ENCODE measurements at places on chromosomes 7 and 10.

DNA sequence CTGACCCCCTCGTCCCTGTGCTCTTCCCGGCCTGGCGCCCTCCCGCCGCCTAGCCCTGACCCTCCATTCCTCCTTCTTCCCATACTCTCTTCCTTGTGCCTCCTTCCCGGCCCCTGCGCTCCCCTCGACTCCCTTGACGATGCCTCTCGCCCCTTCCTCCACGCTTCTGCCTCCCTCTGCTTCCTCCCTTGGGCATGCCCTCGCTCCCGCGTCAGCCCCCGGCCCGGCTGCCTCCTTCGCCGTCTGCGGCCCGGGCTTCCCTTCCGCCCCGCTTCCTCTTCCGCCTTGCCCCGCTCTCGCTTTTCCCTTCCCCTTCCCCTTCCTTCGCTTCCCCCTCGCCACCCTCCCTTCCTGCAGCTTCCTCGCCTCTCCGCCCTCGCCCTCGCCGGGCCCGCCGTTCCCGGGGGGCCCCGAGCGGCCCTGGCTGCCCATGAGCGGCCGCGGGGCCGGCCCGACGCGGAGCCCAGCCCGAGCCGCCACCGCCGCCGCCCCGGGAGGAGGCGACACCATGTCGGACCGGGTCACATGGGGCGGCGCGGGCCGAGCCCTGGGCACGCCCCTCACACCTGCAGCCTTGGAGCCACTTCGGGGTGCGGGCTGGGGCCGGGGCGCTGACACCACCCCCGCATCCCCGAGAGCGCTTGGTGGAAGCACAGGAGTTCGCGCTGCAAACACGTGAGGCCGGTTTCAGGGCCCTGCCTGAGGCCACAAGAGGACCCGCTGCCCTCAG lies at the start of gene FBXW4:
Gene FBXW4, minus strand, starts transcription at position 497 of the 730 bp plus-strand sequence. Its CDS starts 65 bp downstream, at position 432.
- peak; percentile 80 for DNase-seq

DNA sequence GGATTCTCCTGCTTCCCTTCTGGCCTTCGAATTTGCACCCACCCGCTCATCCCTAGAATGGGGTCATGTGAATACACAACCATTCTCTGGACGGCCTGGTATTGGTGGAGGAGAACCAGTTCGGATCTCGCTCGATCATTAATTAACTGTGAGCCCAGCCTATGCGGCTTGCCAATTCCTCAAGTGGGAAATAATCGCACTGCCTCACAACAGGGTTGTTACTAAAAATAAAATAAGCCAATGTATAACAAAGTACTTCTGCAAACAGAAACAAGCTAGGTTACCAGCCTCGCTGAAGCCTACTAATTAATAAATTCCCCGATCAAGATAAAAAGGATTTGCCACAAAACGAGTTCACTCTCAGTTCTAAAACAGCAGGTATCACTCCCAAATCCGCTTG lies 16.2 kb downstream of the CTBP2 start:
- no peak for DNase-seq

GRCh38 chr7:5012985-5013384 lies 32.7 kb upstream of the RBAK start:
- no peak for DNase-seq

GRCh38 chr7:111982133-111982532 lies 224.1 kb downstream of the DOCK4 start:
- no peak for DNase-seq

GRCh38 chr7:84117304-84117703 lies 77.3 kb downstream of the SEMA3A start:
- DNase-seq: no peak

- no peak for DNase-seq
Measured at GRCh38 chr7:103843689-103844480, 145.6 kb downstream of the RELN start.

DNA sequence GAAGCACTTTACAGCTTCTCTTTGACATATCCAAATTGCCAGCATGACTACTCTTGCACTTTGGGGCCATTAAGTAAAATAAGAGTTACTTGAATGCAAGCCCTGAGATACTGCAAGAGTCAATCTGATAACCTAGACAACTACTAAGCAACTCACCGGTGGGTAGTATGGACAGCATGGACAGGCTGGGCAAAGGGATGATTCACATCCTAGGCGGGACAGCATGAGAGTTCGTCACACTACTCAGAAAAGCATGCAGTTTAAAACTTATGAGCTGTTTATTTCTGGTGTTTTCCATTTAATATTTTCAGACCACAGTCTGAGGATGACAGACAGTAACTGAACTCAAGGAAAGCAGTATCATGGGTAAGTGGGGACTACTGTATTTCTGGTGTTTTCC lies 84.0 kb downstream of the ORC5 start:
- DNase-seq: no peak

Measured in ecto neural progenitor cell (in vitro differentiated cells).